Stimulated activated CD4-positive, alpha-beta T cell treated with anti-CD3 and anti-CD28 coated beads, Interleukin-4, amount 100 ng/mL, for 48 hours (primary cell): ENCODE measurements at places on chromosomes 2 and 18.

DNA sequence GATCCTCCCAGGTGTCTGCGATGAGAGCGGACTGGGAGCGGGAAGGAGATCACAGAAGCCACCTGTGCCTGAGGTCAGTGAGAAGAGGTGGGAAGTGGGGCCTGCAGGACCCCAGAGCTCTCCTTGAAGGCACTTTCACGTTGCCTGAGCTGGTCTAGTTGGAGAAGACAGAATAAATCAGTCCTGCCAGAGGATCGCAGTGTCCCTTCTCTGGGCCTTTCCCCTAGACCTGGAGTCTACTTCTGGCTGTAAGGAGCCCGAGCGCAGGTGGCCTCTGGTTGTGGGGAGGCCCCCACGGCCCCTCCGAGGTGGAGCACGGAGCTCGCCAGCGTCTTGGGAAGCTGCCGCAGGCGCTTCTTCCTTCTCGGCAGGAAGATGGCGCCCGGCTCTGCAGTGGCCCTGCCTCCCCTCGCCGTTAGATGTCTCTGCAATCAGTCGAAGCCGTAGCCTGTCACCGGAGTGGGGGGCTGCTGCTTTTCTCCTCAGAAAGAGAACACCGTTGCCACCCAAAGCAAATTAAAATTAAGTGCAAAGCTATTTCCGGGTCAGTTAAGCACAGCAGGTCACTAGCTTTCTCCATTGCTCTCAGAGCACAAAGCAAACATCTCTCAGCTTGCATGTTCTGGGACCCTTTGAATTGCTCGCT lies 212.0 kb upstream of the MYT1L start:
- DNase-seq, result no peak

- no peak for DNase-seq
Observed at GRCh38 chr2:10477443-10478297, 29.5 kb upstream of the ODC1 start.

DNA sequence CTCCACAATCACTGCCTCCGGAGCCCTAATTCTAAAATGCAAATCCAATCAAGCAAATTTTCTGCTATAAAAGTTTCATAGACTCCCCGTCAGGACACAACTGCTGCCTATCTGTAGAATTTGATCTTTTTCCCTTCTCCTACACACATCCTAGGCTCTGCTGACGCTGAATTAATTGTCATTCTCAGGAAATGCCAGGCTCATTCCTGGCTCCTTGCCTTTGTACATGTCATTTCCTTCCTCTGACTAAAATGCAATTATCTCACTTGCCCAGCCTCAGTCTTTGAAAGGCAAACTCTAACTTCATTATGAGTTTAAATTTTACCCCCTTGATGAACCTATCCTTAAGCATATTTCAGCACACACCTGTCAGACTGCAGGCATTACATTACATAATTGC lies 844.9 kb upstream of the CRIM1 start:
- DNase-seq, result no peak

GRCh38 chr2:44836174-44836573 lies 105.3 kb upstream of the SIX3 start:
- peak; percentile 67 for DNase-seq

DNA sequence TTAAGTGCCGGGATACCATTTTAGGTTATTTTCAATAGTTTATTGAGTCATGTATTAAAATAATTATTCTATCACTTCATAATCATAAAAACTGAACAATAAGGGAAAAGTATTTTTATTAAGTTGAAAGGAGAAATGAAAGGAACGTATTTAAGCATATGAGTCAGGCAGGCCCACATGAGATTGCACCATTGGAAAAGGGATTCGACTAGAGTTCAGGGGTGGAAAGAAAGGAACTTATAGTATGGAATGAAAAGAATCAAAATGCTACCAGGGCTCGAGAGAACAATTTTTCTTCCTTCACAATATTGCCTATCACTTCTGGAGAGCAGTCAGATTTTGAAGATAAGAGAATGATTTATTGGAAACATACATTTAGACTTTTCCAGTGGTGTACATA lies 516.5 kb upstream of the NETO1 start:
- no peak for DNase-seq

- DNase-seq, result no peak
Observed at GRCh38 chr2:110667071-110667470, 10.8 kb downstream of the BUB1 start.

GRCh38 chr2:205020673-205021072 lies 475.4 kb downstream of the PARD3B start:
- DNase-seq, result no peak

DNA sequence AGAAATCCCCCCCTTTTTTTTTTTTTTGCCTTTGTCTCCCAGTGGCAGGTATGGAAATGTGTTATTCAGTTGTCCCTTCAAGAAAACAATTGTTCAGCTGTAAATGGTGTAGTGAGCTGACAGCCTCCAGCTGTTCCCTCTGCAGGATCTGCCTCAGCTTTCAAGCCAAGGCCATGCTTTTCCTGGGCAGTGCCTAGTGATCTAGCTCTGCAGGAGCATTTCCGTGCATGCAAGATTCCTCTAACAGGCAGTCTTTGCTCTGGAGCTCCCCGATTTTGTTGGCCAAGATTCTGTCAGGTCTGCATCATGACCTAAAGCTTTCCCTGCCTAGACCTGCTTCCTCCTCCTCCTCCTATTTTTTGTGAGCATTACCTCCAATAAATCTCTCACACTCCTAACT lies 300.7 kb upstream of the UBE2E3 start:
- DNase-seq, result no peak

GRCh38 chr18:41004324-41004723 lies 950.7 kb upstream of the PIK3C3 start:
- DNase-seq, result no peak

GRCh38 chr2:38290332-38290731 lies 86.7 kb downstream of the ATL2 start:
- DNase-seq, result no peak
